Activated CD4-positive, alpha-beta T cell treated with anti-CD3 and anti-CD28 coated beads for 36 hours (primary cell): ENCODE measurements at places on chromosomes 1 and 21. TPM values are rescaled to one million over a fixed set of nuclear protein-coding genes. Genes with fewer than 3 reads are reported as not detected.

Gene FAM72B
- 43.1 TPM for total RNA-seq

Gene SELL
- 262 TPM for total RNA-seq

Gene TDRKH
- 18.4 TPM for total RNA-seq

Gene SERTAD4
- not detected for total RNA-seq

Gene RAB42
- total RNA-seq: not detected

Gene GBP3
- total RNA-seq: 4.8 TPM

Gene KLHL20
- total RNA-seq: 14.1 TPM

Gene NCAM2
- total RNA-seq: not detected

DNA sequence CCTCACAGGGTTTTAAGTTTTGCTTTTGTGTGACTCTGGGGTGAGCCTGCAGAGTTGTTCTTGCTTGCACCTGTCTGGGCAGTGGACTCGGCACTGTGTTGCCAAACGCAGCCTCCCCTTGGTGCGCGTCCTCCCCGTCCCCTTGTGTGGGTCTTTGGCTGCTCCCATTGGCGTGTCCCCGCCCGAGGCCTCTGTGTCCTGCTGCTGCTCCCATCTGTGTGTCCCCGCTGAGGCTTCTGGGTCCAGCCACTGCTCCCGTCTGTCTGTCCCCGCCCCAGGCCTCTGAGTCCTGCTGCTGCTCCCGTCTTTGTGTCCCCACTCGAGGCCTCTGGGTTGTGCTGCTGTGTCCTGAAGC, 62.8 kb downstream of the PCNT start:
- DNase-seq: no peak

- DNase-seq: no peak
Observed at GRCh38 chr21:39633770-39634181, 21.0 kb downstream of the B3GALT5 start.

DNA sequence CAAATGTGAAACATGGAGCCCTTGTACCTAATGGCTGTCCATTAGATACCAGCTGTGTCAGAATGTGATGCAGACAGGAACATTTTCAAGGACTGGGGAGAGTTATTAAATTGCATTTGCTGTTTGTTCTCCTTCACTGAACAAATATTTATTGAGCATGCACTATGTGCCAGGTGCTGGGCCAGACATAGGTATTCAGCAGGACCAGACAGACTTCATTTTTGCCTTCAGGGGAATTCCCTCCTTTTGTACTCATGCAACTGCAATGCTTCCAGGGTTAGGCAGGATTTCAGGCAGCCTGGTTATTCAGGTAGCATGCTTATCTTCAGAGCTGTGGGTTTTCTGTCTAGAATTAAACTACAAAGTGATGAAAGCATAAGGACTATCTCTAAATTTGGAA, 64.2 kb upstream of the SMYD2 start:
- DNase-seq: no peak

GRCh38 chr1:1038694-1039093, 18.8 kb downstream of the AGRN start:
- DNase-seq: no peak

DNA sequence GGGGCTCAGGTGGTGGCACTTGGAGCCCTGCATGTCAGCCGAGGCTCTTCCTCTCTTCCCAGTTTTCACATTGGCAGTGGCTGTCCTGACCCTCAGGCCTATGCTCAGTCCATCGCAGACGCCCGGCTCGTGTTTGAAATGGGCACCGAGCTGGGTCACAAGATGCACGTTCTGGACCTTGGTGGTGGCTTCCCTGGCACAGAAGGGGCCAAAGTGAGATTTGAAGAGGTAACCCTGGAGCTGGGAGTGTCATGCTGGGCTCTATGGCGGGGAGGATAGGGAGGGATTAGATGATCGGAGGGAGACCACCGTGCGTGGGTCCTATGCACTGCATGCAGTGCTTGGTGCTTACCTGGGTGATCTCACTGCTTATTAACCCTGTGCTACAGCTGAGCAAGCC, 13.5 kb downstream of the AZIN2 start:
- no peak for DNase-seq

GRCh38 chr1:110853135-110853534, 19.8 kb upstream of the CD53 start:
- no peak for DNase-seq

GRCh38 chr1:115810609-115811008, 30.3 kb downstream of the NHLH2 start:
- no peak for DNase-seq

GRCh38 chr1:117565076-117565556, 40.7 kb upstream of the TENT5C start:
- no peak for DNase-seq

GRCh38 chr21:42120101-42120902, 49.2 kb downstream of the UMODL1 start:
- DNase-seq: no peak

DNA sequence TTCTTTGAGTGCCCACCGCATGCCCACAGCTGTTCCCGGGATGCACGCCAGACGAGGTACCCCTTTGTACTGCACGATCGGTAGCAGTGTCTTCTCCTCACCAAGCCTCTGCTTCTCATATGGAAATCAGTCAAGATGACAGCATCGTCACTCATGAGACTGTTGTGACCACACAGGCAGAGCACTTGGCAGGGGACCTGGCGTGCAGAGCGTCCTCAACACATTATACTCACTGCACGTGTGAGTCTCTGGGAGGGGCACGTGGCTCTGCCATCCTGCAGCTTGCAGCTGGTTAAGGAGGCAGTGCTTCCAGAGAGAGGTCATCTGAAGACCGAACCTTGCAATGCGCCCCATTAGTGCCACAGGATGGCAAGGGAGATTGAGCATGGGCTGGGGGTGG, 266.8 kb downstream of the NPHP4 start:
- no peak for DNase-seq

DNA sequence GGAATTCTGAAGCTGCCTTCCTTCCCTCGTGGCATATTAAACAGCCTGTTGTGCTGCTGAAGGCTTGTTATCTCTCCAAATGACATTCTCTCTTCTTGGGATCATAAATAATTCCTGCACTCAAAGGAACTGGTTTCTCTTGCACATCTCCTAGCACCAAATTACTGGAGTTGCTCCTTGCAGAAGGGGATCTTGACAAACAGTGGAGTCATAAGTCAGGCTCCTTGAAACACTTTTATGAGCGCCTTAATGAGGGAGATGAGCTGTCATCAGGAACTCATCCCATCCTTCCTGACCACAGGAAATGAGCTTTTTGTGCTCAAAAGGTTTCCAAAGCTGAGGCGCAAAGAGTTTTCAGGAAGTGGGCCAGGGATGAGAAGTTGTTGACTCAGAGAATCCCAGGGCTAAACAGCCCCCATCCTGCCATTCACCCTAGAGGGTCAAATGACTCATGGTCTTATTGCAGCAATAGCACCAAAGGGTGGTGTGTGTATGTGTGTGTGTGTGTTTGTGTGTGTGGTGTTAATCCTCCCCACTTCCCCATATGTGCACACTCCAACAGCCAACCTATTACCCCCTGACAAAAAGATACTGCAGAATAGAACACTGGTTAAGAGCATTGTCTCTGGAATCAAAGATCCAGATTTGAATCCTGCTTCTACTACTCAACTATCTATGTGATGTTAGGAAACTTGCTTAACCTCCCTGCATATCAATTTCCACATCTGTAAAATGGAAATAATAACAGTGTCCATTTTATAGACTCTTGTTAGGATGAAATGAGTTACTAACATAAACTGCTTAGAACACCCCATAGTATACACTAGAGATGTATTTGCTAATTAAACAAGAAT, 2.8 kb upstream of the PHC2 start:
- DNase-seq: no peak

GRCh38 chr1:38527373-38527966, 332.1 kb downstream of the RRAGC start:
- DNase-seq: peak; percentile 85

DNA sequence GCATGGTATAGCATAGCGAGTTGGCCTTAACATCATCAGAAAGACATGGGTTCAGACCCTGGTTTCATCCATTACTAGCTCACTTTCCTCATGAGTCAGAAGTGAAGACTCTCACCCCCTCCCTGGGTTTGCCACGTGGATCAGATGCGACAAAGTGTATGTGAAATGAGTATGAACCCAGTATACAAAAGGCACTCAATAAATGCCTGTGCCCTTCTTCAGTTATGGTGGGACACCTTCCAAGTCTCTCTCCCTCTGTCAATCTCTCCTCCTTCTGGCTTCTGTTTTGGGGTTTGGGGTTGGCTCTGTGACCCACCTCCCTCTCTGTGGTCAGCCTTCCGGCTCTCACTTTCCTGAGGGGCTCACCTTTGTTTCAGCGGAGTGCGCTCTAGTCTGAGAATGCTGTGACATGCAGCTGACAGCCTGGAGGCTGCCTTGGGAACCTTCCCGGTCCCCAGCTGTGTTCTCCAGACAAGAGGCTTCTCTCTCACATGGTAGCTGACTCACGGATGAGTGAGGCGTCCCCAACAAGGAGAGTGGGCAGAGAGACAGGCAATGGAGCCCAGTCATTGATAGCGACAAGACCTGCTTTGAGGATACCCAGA, 155.0 kb upstream of the EDN2 start:
- DNase-seq: peak; percentile 84

- DNase-seq: no peak
Observed at GRCh38 chr1:20793236-20793635, 6.1 kb upstream of the HP1BP3 start.

DNA sequence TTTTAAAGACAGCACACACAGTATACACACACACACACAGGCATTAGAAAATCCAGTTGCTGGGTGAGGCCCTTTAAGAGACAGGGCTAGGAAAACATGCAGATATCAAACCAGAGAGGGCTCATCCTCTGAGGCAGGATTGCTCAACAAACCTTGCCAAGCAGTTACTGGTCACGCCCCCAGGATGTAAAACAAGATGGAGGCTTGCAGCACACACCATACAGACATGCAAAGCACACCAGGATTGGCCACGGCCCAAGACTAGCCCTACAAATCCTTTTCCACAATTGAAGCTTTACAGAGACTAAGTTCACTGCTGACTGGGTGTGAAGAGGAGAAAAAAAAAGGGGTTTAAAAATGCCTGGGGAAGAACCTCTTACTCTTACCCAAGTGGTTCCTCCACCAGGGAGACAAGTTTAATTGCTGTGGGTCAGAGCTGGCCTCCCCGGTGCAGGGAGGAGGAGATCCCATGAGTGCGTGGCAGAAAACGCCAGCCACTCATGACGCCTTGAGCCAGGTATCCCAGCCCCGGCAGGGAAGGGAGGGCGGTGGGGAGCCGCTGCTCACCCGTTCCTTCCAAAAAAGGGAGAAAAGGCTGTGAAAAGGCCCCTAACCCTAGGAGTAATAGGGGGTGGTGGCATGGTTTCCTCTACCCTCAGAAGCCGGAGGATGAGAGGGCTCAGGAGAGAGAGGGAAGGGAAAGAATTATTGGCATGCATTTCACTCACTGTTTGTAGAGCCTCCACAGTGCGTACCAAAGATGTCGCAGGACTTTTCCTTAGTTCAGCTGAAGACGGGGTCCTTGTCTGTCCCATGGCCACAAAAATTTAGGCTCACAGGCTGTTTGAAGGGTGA, 594.6 kb upstream of the ZP4 start:
- DNase-seq: no peak

- DNase-seq: no peak
Observed at GRCh38 chr1:15219280-15220023, 27.6 kb upstream of the FHAD1 start.

DNA sequence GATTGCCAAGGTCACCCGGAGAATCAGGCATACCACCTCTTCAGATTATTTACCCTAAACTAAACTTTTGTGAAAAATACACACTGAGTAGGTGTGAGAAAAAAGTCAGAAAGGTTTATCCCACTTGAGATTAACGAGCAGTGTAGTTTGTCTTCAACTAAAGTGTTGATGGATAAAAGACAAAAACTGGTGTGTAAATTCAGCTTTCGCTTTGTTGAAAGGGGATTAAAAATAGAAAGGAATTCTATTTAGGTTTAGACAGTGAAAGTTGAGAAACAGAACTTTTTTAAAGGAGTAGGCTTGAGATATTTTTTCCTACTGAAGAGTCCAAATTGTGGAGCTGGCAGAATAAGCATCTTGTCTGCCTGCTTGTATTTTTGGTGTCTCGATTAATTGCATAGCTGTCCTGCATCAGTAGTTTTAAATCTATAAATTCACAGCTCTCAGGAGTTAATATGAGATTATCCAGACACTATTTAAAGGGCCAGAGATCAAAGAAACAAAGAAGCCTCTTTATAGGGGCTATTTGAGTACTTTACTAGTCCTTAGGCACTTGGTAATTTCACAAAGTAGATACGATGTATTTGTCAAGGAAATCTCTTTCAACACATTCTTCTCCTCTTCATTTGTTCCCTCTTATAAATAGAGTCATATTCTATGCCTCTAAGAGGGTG, 46.7 kb upstream of the RABGAP1L start:
- no peak for DNase-seq

- DNase-seq: no peak
Observed at GRCh38 chr1:221241592-221241991, 362.3 kb downstream of the HLX start.

- DNase-seq: no peak
Observed at GRCh38 chr1:209893751-209894150, 44.3 kb upstream of the SYT14 start.

GRCh38 chr1:7576946-7577657, 194.0 kb upstream of the VAMP3 start:
- DNase-seq: no peak

DNA sequence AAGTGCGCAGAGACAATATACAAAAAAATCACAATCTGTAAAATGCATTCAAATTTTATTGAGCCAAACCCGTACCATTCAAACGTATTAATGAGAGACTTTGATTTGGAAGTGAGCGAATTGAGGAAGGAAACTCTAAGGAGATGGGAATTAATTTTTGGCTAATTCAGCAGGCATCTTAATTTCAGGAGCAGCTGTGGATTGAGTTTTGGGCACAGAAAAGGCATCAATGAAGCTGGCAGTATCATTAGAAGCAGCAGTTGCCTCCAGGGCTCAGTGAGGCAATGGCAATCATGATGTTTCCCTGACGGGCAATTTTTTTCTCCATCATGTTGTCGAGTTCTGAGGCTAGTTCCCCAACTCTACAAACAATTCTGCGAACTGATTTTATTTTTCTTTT, 2041.6 kb downstream of the NCAM2 start:
- DNase-seq: no peak

GRCh38 chr1:46411601-46412341, 17.7 kb downstream of the FAAH start:
- peak; percentile 51 for DNase-seq

DNA sequence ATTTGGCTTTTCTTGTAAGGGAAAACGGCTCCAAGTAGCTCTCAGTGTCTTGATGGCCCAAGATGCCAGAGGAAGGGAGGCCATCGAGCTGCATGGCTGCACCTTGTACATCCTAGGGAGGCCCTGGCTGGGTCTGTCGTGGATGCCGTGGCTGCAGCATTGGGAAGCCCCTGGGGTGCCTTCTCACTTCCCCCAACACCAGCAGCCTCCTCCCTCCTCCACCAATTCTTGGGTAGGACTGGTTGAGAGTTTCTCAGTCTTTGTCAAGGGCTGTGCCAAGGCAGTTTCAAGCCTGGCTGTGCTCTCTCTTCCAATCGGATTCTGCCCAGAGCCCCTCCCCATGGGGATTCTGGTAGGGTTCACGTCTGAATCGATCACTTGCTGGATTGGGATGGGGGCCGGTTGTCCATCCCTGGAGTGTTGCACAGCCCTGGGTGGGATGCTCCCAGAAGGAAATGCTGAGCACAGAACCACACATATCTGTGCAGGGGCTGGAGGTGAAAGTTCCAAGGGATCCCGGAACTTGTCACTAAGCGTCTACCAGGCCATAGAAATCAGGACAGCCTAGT, 14.0 kb upstream of the SPSB1 start:
- no peak for DNase-seq

- no peak for DNase-seq
Observed at GRCh38 chr1:156055281-156056048, 883 bp downstream of the LAMTOR2 start.

GRCh38 chr1:42847111-42847595, 740 bp downstream of the ZNF691 start:
- DNase-seq: peak; percentile 11

GRCh38 chr1:199746666-199747384, 280.7 kb upstream of the NR5A2 start:
- DNase-seq: no peak
